Heart left ventricle (tissue), 16 donors: ENCODE measurements at places on chromosomes 4 and X. TPM values are rescaled to one million over a fixed set of nuclear protein-coding genes. Genes with fewer than 3 reads are reported as not detected.

CLCN4 gene
- 6.4 TPM for polyA plus RNA-seq

AREG gene
- polyA plus RNA-seq, result 49.6 TPM

GRCh38 chrX:103520386-103520785 is 1.1 kb upstream of the RAB40A start:
- no peak for DNase-seq

DNA sequence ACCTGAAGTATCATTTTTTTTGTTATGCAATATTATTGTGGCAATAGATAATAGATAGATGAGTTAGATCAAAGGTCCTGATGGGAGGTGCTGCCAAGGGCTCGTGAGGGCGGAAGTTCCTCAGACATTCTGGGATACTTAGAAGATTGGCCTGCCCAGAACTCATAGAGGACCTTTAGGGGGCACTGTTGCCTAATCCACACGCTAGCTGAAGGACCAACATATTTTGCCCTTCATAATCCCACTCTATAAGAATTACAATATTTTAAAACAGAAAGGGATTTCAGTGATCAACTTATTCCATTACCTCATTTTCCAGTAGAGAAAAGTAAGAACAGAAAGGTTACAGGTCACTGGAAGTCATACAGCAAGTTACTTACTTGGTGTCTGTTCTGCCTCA is 22.9 kb upstream of the COX7B2 start:
- DNase-seq, result no peak

DNA sequence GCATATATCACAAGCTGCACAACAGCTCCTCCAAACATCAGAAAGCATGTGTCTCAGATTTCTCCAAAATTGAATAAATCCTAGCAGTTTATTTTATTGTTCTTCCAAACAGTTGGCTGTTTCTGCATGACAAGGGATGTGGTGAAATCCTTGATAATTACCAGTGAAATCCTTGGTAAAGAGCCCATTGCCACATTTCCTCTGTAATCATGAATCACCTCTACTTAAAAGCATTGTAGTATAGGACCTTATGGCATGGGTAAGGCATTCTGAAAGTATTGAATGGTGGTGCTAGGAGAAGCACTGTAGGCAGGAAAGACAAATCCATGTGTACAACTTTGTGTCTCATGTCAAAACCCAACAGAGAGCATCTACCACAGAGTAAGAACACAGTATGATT is 135.8 kb upstream of the NDST3 start:
- DNase-seq, result no peak

DNA sequence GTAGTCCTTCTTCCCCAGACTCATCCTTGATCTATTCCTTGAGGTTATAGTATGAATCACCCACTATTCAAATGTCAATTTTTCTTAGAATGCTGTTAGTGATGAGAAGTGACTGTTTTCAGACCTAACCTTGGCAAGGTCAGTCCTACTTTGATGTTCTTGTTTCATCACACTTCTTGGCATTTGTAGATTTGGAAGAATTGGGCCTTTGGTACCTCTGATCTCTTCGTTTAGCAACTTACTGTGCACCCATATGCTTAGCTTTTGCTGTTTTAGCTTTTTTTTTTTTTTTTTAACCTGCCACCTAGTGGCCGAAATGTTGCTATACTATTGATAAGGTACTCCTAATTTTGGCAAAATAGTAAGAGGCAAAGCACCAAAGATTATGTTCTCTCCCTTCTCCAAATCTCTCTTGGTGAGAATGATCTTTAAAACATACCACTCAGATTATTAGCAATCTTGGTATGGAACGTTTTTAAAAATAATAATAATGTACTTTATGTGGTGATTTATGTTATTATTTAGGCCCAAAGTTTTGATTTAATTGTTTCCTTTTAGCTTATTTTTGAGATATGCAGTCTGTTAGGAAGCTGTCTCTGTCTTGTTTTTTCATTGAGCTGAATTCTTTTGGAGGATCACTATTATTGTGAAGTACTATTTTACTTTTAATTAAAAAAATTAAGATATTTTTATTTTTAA is 16.6 kb downstream of the DCK start:
- DNase-seq, result no peak

- no peak for DNase-seq
These were observed 159.7 kb downstream of the NSUN7 start for GRCh38 chr4:40909363-40909876.
